ENCODE measurements at places on chromosomes 6 and 20.

DNA sequence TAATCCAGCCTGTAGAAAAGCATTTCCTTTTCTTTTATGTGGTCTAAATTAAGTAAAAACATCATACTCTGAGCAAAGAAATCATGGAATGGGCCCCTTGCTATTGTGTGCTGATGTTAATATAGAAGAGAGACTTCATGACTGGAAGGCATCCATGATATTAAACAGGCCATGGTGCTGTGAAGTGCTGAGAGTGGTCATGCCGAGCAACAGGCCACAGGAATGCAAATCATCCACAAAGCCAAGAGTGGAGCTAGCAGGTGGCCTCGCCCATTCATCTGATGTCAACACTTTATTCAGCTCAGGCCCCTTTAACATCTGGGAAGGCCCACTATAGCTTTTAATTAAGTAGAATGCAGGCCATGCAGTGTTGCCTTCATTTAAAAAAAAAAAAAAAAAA is 115.2 kb upstream of the HMGCLL1 start:
- no peak for DNase-seq

DNA sequence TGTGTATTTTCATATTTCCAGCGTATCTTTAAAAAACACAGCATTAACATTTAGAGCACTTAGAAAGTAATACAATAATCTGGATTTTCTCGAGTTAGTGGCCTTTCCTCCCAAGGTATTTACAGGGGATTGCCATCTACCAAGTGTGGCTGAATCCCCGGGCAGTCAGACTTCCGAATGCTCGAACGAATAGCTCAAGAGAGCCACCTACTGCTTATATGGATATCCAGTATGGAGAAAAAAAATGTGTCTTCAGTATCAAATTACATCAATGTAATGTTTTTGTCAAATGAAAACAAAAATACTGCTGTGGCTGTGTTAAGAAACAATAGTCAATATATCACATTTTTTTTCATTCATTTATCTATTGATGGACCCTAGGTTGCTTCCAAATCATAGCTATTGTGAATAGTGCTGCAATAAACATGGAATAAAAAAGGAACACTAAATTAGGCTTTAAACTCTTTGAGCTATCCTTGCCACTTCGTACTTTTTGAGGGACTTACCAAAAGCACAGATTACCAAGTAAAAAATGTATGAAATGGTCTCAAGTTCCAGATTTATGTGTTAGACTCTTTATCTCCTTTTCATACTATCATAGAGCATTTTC is 654.5 kb upstream of the PTCHD4 start:
- DNase-seq = no peak

- no peak for DNase-seq
Measured at GRCh38 chr6:46023216-46023915, 7.7 kb upstream of the CLIC5 start.

DNA sequence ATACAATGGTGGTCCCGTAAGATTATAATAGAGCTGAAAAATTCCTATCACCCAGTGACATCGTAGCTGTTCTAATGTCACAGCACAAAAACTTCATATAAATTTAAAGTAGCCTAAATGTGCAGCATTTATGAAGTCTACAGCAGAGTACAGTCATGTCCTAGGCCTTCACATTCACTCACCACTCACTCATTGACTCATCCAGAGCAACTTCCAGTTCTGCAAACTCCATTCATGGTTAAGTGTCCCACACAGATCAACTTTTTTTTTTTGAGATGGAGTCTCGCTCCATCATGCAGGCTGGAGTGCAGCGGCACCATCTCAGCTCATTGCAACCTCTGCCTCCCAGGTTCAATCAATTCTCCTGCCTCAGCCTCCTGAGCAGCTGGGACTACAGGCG is 20.9 kb upstream of the KCNG1 start:
- DNase-seq = no peak

- DNase-seq = no peak
Measured at GRCh38 chr6:36197739-36198221, 1.2 kb downstream of the BRPF3 start.

GRCh38 chr20:63351811-63352591 is 9.1 kb downstream of the CHRNA4 start:
- DNase-seq = no peak

- DNase-seq = no peak
Measured at GRCh38 chr6:46926481-46926880, 4.7 kb upstream of the ADGRF5 start.

DNA sequence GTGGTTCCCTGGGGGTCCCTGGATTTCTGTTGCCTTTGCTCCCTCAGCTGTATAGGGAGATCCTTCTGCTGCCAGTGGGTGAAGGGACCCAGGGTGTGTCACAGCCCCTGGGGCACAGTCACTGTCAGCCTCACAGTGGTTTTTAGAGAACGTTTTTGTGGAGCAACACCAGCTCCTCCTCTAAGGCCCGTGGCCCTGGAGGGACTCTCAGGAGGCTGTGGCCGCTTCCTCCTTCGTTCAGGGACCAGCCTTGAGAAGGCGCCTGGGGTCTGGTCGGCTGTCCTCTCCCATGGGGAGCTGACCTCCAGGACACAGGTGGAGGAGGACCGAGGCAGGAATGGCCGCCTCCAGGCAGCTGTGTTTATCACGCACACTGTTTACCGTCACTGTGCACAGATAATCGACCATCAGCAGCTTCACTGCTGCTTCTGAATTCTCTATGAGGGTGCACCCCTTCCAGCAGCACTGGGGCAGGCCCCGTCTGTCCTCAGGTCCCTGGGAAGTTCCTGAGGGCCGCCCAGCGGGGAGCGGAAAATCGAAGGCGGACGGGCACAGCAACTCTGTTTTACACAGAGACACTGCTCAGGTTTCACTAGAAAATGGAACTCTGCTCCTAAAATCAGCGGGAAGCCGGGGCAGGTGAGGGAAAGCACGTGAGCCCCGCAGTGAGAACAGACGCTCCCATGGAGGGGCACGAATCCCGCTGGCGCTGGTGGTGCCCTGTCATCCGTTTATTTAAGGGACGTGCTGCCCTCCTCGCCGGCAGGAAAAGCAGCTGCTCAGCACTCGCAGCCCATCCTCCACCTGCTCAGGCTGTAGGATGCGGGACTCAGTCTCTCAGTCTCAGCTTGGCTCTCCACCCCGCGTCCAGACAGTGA is 10.4 kb upstream of the FRMD1 start:
- no peak for DNase-seq

DNA sequence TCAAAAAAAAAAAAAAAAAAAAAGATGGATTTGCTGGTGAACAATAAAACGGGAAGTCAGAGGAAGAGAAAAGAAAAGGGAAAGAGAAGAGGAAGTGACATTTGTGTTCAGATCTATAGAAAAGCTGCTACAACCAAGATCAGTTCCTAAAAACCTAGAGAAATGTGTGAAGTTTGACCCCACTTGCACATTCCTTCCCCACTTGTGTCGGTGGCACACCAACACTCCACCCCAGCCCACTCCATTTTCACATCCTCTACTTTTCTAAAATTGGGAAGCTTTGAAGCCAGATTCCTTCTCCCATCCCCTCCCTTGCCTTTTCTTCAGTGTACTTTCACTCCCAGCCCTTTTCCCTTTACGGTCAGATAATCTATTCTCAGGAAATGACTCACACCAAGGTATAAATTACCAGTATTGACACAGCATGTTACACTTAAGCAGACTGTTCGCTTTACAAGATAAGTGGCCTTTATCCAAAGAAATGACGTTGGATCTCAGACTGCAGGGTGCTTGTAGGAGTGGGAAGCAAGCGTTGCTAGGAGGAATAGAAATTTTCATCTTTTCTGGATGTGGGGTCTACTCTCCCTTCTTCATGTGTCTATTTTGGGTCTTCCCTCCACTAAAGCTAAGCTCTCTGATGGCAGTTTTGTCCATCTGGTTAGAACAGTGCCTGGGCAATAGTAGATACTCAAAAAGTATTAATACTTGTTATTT is 92.5 kb upstream of the ADGRF1 start:
- no peak for DNase-seq

- no peak for DNase-seq
Measured at GRCh38 chr6:22448291-22448711, 121.1 kb upstream of the HDGFL1 start.

DNA sequence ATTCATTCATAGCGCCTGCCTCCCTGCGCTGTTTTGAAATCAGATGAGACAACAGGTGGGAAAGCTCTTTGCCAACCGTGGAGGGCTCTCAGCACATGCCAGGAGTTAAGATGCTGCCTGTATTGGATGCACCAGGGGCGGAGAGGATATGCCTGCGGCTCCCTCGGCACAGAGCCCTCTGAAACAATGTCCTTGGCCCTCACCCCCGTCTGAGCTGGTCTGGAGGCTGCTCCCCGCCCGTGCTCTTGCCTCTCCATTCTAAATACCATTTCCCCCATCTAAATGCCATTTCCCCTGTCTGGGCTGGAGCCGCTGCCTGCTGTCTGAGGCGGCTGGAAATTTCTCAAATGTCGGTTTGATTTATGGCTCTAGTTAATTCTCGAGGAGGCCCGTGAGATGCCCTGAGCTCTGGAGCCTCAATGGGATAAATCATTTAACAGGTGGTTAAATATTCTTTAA is 50.8 kb upstream of the MLN start:
- DNase-seq = no peak

DNA sequence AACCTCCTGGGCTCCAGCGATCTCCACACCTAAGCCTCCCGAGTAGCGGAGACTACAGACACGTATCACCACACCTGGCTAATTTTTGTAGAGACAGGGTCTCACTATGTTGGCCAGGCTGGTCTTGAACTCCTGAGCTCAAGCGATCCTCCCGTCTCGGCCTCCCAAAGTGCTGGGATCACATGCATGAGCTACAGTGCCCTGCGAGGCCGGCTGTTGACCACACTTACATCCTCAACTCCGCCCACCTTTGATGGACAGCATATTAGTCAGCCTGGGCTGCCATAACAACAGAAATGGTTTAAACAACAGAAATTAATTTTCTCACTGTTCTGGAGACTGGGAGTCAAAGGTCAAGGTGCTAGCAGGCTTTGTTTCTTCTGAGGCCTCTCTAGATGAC is 107.7 kb downstream of the JPH2 start:
- no peak for DNase-seq

DNA sequence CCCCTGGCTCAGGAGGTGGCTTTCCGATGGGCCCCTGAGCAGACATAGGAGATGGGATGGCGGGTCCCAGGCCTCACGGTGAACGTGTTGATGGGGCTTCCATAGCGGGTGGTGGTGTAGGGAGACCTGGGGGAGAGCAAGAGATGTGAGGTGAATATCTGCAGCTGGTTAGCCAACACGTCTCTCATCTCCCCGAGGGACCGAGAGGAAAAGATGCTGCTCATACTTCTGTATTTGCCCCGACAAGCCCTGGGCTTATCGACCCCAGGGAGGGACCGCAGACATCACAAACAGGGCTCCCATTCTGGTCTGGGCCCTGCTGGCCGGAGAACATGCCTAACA is 38.7 kb downstream of the C6orf132 start:
- no peak for DNase-seq

DNA sequence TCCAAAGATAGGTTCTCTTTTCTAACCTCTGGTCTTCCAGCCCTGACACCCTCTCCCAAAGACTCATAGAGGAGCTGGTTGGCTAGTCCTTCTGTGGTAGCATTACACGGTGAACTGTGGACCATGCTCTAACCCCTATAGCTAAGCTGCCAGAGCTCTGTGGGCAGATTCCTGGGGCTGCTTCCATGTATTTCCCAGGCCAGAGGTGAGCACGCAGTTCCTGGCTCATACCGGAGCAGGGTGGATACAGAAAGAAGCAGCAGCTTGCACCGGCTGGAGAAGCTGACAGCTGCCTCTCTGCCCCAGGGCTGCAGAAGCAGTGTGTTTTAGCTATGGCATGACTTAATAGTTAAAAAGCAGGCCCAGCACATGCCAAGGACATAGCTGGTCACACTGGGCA is 84.1 kb upstream of the FOXP4 start:
- DNase-seq = no peak

GRCh38 chr20:62885046-62885895 is 23.6 kb upstream of the TCFL5 start:
- DNase-seq = no peak
